NCI-H2171 (cell line): ENCODE measurements at places on chromosomes 1 and 21.

- no peak for DNase-seq
Observed at GRCh38 chr1:162992945-162993344, 76.2 kb upstream of the RGS4 start.

- no peak for DNase-seq
Observed at GRCh38 chr1:23736437-23737134, 6.7 kb upstream of the ELOA start.

DNA sequence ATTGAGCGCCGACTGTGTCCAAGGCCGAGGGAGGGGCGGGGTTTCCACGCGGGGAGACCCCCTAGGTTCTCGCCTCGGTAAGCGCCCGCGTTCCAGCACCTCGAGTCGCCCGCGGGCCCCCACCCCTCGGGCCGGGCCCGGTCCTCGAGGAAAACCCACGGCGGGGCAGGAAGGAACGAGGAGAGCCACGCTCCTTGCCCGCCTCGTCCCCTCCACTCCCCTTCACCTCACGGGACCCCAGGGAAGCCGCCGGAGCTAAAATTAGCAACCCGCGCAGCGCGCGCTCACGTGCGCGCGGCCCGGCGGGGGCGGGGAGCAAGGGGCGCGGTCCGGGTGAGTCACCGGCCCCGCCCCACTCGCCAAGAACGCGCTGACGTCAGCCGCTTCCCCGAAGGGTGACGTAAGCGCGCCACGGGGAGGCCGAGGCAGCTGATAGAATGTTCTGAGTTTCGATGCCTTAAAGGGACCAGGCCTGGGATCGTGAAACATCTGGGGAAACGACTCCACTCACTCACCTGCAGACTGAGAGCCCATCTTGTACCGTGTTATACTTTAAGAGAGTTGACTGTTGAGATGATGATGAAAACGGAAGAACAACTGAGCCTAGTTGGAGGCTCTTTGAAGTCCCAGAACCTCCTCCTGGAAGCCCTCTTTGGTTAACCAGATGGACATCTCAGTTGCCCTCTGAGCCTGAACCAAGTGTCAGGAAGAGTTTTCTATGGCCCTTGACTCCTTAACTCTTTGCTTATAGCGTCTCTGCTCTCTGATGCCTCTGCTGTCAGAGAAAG is 49.7 kb upstream of the ATF3 start:
- DNase-seq = peak; percentile 92

GRCh38 chr1:225578251-225578977 is 74.5 kb downstream of the ENAH start:
- no peak for DNase-seq

- DNase-seq = no peak
Observed at GRCh38 chr1:186295980-186296379, 79.1 kb downstream of the TPR start.

DNA sequence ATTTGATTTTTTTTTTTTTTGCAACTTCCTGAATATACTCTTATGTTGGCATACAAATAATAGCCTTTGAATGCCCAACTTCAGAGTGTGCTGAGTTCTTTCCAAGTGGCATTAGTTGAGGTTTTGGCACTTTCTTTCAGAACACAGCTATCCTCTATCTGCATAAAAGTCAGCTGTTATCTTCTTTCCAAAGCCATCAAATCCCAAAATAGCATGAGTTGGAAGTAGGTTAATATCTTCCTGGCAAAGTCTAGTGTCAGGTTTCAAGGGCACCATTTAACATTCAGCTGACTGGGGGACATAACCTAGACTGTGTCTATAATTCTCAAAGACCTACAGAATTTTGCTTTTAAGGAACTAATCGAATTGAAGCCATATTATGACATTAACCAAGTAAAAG is 223.9 kb downstream of the PLPP3 start:
- DNase-seq = no peak

DNA sequence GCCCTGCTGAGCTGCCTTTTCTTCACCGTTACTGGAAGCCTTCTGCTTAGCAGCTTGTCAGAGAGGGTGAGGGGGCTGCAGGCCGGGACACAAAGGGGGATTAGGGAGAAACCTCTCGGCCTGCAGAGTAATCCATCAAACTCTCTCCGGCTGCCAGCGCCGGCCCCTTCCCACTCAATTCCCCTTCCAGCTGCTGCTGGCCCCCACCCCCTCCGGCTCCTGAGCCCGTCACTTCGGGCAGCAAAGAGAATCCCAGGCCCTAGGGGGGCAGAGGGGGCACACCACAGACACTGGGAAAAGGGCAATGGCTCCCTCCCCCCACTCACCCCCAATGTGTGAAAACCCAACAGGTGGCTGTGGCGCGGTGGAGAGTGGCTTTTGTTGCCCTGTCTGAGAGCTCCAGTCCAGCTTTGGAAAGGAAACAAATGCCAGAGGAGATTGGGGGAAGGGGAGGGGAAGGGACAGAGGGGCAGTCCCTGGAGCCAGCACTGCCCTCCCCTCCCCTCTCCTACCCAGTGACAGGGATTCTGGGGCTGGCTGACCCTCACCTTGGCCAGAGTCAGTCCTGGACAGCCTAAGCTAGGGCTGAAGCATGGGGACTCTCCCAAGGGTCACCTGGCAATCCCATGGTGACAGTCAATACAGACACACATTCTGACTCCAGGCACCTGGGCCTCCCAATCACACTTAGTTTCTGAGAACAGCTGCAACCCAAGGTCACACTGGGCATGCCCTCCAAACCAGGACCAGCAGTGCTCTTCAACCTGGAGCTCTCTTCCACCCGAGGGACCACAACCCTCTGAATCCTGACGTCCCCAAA is 9.5 kb downstream of the SLC45A3 start:
- DNase-seq = no peak

DNA sequence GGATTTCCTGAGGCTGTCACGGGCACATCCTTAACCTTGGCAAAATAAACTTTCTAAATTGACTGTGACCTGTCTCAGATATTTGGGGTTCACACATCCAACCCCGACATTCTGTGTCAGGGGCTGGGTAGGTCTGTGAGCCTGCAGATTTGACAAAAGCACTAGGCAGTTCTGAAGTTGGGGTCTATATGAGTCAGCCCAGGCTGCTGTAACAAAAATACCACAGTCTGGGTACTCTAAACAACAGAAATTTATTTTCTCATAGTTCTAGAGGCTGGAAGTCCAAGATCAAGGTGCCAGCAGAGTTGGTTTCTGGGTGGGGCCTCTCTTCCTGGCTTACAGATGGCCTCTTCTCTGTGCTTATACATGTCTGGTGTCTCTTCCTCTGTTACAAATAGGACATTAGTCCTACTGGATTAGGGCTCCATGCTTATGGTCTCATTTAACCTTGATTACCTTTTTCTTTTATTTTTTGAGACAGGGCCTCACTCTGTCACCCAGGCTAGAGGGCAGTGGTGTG is 3.0 kb upstream of the CPLANE2 start:
- no peak for DNase-seq
